ENCODE measurements at places on chromosomes 1 and 21. TPM values are rescaled to one million over a fixed set of nuclear protein-coding genes. Genes with fewer than 3 reads are reported as not detected.

DNA sequence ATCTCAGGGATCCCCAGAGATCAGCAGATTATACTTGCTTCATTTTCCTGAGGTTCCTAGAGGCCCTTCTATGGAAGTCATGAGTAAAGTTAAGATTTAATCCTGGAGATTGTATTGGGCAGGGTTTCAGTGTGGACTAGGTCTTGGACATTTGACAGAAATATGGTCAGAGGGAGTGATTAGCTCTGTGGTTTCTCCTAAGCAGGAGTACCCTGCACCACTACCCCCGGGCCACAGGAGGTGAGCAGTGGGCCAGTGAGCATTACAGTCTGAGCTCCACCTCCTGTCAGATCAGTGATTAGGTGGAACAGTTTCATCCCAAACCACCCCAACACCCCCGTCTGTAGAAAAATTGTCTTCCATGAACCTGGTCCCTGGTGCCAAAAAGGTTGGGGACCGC lies 43.2 kb downstream of the PHACTR4 start:
- no peak for DNase-seq

Gene MAP3K21
- total RNA-seq: 1.0 TPM

Gene CIART
- 2.0 TPM for total RNA-seq

DNA sequence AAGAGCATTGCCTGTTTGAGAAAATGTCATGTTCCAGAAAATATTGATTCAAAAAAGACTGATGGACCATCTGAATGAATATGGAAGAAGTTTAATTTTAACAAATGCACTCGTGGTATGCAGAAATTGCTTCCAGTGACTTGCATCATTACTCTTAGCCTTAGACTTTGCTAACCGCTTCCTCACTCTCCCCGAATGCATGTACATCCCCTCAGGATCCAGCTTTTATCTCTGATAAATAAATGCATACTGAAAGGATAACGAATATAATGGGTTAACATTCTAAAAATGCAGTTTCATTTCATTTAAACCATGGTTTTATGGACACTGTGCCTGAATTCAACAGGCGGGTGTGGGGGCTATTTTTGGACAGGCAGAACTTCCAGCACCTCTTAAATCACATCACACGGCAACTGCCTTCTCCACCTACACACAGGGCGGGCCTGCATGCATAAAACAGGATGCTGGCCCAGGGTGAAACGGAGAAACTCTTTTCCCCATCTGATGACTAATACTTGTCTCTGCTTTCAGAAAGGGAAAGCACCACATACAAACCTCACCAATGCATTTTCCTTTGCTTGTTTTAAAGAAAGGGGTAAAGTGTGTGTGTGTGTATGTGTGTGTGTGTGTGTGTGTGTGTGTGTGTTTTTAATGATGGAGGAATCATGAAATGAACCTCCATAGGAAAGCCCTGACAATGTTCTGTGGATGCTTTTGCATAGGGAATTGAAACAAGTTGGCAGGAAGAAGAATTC lies 48.7 kb downstream of the SPAG17 start:
- no peak for DNase-seq

GRCh38 chr1:91792489-91793071 lies 93.4 kb downstream of the TGFBR3 start:
- no peak for DNase-seq

DNA sequence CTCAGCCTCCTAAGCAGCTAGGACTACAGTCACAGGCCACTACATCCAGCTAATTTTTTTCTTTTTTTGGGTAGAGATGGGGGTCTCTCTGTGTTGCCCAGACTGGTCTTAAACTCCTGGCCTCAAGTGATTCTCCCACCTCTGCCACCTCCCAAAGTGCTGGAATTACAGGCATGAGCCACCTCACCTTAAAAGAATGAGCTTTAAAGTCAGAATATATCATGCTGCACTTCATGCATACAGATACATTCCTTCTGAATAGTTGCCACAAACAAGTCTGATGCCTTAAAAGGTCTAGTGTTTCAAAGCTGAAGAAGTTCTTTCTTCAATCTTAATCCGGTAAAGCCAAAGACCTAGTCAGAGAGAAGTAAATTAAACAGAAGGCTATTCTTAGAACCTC lies 23.8 kb upstream of the CPLANE2 start:
- no peak for DNase-seq

Gene CDC7
- 11.1 TPM for total RNA-seq

GRCh38 chr1:151540982-151541377 lies 871 bp downstream of the TUFT1 start:
- no peak for DNase-seq

Gene RUNX3
- total RNA-seq: 236 TPM

- no peak for DNase-seq
Observed at GRCh38 chr1:93288558-93288957, 57.1 kb upstream of the DR1 start.

DNA sequence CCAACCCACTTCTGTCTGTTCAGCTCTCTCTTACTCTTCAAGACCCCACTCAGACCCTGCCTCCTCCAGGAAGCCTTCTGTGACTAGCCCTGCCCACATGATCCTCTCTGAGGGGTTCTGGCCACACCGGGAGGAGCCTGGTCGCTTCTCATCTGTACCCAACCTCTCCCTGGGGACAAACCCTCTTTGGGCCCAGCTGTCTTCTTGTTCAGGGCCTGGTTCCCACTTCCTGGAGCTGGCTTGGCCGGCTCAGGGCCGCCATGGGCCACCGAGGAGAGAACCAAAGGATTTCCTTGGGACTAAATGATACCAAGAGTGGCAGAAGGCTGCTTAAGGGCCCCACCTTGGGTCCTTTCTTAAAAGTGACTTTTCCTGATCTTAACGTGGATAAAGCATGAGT lies 124.7 kb upstream of the ZBTB40 start:
- DNase-seq: no peak
